GM12892 (cell line): ENCODE measurements at places on chromosomes 12 and 14.

DNA sequence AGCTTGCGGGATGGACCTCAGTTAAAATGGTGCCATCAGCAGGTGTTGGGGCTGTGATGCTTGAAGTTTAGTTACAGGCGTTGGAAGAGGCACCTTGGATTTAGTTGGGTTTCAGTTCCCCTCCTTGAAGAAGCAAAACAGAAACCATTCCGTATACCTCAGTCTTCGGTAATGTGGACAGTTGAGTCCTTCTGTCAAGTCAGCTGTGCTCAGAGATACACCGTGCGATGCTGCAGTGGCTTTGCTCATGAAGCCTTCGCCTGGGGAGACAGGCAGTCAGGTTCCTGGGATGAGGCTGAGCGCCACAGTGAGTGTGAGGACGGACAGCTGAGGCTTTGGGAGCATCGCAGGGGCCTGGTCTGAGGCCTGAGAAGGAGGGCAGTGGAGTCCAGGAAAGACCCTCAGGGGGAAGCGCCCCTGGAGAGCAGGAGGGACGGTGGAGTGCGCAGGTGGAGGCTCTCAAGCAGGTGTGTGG, 7.4 kb downstream of the RAN start:
- DNase-seq, result peak; percentile 48

- no peak for DNase-seq
Measured at GRCh38 chr12:108565976-108566375, 3.6 kb downstream of the ISCU start.

GRCh38 chr14:26966908-26967307, 369.1 kb upstream of the NOVA1 start:
- DNase-seq, result no peak

DNA sequence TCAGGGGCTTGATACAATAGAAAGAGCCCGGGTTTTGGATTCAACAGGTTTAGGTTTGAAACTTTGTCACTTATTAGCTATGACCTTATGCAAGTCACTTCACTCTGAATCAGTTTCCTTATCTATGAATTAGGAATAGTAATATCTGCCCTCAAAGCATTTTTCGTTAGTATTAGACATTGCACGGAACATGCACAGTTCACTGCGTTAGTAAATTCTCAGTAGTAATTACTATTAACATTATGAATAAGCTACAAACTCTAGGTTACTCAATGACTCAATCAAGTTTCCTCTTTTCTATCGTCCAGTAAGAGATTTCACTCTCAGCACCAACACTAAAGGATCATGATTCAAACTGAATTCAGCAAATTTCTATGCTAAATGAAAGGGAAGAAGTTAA, 150.3 kb downstream of the CEP83 start:
- DNase-seq, result no peak

DNA sequence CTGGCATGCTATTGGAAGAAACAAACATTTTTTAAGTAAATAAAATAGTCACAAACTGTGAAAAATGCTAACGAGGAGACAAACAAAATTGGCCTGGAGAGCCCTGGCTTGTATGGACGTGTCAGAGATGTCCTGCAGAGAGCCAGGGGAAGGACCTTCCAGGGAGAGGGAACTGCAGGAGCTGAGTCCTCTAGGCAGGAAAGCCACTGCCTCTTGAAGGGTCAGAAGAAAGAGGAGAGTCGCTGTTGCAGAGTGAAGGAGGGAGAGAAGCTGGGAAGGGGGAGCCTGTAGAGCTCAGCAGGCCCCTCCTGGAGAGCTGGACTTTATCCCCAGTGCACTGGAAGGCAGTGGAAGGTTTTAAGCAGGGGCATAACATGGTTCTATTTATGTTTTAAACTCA, 80.3 kb upstream of the PWP1 start:
- no peak for DNase-seq

DNA sequence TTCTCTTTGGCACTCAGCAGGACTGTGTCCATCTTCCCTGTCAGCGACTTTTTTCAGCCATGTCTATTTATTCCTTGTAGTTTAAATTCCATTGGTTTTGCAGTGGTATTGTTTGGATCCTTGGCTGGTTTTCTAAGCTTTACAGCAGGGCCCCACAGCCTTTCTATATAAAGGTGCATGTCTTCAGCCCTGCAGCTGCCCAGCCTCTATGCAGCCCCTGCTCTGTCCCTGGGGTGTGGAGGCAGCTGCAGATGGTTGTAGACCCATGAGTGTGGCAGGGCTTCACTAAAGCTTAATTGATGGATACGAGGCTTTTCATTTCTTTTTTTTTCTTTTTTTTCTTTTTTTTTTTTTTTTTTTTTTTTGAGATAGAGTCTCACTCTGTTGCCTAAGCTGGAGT, 29.7 kb downstream of the SFSWAP start:
- no peak for DNase-seq

- no peak for DNase-seq
Measured at GRCh38 chr12:88615490-88615889, 35.2 kb upstream of the KITLG start.

DNA sequence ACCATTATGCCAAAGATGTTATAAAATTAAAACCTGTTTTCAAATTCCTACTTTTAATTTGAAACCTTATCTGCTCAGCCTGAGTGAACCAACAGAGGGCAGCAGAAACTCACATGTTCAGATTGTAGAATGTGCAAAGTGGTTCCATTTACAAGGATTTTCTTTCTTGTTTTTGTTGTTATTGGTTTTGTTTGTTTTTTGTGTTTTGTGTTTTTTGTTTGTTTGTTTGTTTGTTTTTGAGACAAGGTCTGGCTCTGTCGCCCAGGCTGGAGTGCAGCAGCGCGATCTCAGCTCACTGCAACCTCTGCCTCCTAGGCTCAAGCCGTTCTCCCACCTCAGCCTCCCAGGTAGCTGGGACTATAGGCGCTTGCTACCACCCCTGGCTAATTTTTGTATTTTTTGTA, 22.8 kb upstream of the GARIN2 start:
- DNase-seq, result no peak
